Airway epithelial cell (primary cell): ENCODE measurements at places on chromosomes 11 and 22. TPM values are rescaled to one million over a fixed set of nuclear protein-coding genes. Genes with fewer than 3 reads are reported as not detected.

FXYD6 gene
- total RNA-seq: 0.21 TPM in 1 of 2 replicates, not detected in the other

IL18BP gene
- 1.2 and 1.9 TPM in 2 replicates for total RNA-seq

TREH gene
- total RNA-seq: not detected in 2 replicates

OR8J3 gene
- total RNA-seq: not detected in 2 replicates

ACRV1 gene
- not detected in 2 replicates for total RNA-seq
